ENCODE measurements at places on chromosomes 5 and 9.

GRCh38 chr9:84136119-84136868 lies 155.7 kb downstream of the RMI1 start:
- DNase-seq = peak; percentile 66

- DNase-seq = no peak
These were observed 179.8 kb downstream of the SLC12A2 start for GRCh38 chr5:128263357-128263756.

GRCh38 chr9:69465473-69465872 lies 140.5 kb downstream of the ENTREP1 start:
- no peak for DNase-seq

- peak; percentile 71 for DNase-seq
These were observed 80.3 kb upstream of the RPS23 start for GRCh38 chr5:82358457-82358856.

- DNase-seq = no peak
These were observed 127.8 kb downstream of the GABBR2 start for GRCh38 chr9:98580956-98581355.

GRCh38 chr5:119067450-119067849 lies 3.4 kb upstream of the DMXL1 start:
- DNase-seq = no peak

- DNase-seq = no peak
These were observed 192.0 kb downstream of the MTRR start for GRCh38 chr5:8060953-8061429.

DNA sequence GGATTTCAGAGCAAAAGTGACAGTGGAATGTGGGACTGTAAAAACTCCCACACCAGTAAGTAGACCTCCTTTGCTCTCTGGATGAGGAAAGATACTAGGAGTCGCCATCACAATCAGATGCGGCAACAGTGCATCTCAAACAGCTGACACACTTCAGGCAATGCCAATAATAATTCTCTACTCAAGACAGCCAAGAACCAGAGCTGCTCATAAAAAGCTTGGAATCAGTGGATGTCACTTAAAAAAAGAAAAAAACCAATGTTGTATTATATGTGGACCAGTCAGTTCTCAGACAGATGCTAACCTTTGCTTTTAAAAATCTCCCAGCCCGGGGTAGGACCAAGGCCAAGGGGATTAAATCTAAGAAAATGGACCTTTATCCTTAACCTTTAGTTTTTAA lies 185.0 kb downstream of the GNA14 start:
- DNase-seq = no peak

- DNase-seq = no peak
These were observed 7.7 kb downstream of the LHFPL2 start for GRCh38 chr5:78640662-78641474.

DNA sequence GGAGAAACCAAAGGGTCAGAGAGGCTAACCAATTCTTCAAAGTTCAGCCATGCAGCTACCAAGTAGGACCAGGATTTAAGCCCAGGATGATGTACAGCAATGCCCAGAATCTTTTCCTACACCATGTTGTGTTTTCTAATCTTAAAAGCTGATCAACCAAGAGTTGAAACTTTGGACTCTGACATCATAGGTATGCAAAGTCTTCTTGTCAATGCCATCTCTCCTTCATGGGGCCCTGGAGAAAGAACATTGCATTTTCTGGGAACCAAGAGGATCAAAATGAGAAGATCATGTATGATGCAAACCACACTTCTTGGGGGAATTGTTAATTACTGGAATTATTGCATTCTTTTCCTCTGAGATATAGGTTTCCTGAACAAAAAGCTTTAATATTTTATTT lies 54.4 kb upstream of the XPA start:
- no peak for DNase-seq

GRCh38 chr5:131672776-131673175 lies 37.7 kb upstream of the RAPGEF6 start:
- no peak for DNase-seq

- DNase-seq = peak; percentile 50
These were observed 15.6 kb downstream of the NDUFAF2 start for GRCh38 chr5:60960591-60960990.

Measured in fibroblast of pulmonary artery (primary cell).